Right lobe of liver (tissue), 6 donors: ENCODE measurements at places on chromosomes 6 and 20. TPM values are rescaled to one million over a fixed set of nuclear protein-coding genes. Genes with fewer than 3 reads are reported as not detected.

- no peak for DNase-seq
Observed at GRCh38 chr6:69935079-69935478, 68.7 kb downstream of the COL19A1 start.

GRCh38 chr6:95078457-95078856 is 498.9 kb upstream of the MANEA start:
- DNase-seq: no peak

DNA sequence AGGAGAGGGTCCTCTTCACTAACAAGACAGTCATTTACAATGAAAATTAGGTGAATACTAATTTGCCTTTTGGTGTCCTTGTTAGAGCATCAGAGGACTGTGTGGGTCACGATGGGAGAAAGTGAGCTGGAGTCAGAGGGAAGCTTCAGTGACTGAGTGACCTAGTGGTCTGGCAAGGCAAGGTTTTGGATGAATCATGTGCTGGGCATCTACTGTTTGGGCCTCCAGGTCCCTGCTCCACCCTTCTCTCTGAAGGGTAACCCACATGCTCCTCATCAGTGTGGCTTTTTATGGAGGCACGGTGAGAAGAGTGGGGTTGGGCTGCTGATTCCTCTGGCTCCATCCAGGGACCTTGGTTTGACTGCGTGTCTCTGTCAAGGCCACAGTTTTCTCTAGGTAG is 60.5 kb upstream of the EXOC2 start:
- no peak for DNase-seq

- no peak for DNase-seq
Observed at GRCh38 chr6:4901386-4902061, 102.3 kb downstream of the RPP40 start.

GRCh38 chr20:40687384-40688128 is 1.5 kb downstream of the MAFB start:
- DNase-seq: peak; percentile 72

DNA sequence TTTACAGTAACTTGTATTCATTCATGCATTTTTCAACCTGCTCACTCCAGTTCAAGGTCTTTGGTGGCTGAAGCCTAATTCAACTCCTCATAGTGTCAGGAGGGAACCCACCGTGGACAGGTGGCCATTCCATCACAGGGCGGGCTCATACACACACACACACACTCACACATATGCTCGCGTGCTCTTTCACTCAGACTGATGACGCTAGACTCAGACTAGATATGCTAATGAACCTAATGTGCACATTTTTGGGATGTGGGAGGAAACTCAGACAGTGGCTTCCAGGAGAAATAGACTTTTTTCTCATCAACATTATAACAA is 56.7 kb downstream of the TRIM27 start:
- no peak for DNase-seq

DNA sequence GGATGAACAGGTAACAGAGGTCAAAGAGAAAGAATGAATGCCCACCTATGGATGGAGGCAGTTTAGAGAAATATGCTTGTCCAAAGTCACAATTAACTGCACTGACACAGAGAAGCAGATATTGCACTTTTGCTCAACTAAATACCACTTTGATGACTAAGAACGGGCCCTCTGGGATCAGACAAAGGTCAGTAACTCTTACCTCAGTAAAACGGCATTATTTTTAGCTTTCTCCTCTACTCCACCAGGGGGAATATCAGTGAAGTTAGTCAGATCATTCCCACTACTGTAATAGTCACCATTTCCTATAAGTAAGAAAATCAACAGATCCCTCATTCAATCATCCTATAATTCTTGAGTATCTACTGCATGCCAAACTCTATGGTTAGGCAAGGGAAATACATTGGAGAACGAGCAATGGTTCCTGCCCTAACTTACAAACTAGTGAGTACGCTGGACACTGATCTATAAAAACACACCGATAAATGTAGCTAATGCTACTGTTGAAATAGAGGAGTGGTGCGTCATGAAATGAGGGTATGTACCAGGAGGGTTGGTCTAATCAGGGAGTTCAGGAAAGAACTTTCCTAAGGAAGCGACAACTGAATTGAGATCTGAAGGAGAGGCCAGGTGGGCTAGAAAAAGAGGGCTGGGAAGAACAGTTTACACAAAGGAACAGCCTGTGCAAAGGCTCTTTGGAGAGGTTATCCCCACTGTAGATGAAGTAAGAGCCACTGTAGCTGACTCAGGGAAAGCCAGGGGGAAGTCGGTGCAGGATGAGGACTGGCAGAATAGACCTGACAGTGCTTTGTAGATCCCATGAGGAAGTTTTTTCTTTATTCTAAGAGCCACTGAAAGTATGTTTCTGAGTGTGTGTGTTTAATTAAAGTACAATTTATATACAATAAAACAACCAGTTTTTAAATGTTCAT is 9.2 kb downstream of the ECI2 start:
- DNase-seq: no peak

DNA sequence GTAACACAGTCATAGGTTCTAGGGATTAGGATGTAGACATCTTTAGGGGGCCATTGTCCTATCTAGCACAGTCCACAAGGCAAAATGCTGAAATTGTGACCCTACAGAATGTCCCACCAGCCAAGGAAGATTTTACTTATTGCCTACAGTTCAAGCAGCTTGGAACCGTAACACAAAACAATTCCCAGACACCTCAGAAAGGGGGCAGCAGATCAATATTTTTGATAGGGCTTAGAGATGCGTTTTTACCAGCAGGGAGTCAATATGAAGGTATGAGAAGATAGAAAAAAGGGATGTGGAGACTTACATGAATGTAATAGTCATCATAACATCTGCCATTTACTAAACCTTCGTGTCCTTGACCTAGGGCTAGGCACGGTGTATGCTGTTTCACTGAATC is 81.0 kb downstream of the TMEM170B start:
- no peak for DNase-seq

- DNase-seq: no peak
Observed at GRCh38 chr20:49657118-49657901, 56.4 kb downstream of the B4GALT5 start.

GRCh38 chr6:52598123-52598823 is 21.4 kb upstream of the TRAM2 start:
- DNase-seq: peak; percentile 57

DNA sequence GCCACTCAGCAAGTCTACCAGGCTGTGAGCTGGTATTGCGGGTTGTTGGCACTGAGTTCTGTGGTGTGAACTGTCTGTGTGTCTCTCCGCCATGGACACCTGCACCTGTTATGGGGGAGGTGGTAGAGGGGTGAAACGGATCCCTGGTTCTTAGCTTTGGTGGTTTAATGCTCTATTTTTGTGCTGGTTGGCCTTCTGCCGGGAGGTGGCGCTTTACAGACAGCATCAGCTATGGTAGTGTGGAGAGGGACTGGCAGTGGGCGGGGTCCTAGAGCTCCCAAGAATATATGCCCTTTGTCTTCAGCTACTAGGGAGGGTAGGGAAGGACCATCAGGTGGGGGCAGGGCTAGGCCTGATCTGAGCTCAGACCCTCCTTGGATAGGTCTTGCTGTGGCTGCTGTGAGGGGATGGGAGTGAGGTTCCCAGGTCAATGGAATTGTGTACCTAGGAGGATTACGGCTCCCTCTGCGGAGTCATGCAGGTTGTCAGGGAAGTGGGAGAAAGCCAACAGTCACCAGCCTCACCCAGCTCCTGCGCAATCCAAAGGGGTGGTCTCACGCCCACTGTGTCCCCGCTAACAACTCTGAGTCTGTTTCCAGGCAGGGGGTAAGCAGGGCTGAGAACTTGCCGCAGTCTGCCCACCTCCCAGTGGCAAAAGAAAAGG is 154.3 kb downstream of the CCDC170 start:
- DNase-seq: no peak

DNA sequence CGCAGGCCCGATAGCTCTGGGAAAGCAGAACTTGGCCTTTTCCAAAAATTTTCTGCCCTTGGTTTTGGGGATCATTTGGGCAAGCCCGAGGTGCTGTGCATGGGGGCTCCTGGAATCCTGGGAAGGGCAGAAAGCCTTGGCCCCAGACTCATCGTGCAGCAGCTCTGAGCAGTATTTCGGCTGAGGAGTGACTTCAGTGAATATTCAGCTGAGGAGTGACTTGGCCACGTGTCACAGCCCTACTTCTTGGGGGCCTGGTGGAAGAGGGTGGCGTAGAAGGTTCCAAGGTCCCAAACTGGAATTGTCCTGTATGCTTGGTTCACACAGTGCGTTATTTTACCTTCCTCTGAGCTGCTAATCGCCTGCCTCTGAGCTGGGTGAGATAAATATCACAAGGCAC is 1.1 kb upstream of the BMP2 start:
- no peak for DNase-seq

- no peak for DNase-seq
Observed at GRCh38 chr6:164072240-164072666, 657.7 kb downstream of the QKI start.

DNA sequence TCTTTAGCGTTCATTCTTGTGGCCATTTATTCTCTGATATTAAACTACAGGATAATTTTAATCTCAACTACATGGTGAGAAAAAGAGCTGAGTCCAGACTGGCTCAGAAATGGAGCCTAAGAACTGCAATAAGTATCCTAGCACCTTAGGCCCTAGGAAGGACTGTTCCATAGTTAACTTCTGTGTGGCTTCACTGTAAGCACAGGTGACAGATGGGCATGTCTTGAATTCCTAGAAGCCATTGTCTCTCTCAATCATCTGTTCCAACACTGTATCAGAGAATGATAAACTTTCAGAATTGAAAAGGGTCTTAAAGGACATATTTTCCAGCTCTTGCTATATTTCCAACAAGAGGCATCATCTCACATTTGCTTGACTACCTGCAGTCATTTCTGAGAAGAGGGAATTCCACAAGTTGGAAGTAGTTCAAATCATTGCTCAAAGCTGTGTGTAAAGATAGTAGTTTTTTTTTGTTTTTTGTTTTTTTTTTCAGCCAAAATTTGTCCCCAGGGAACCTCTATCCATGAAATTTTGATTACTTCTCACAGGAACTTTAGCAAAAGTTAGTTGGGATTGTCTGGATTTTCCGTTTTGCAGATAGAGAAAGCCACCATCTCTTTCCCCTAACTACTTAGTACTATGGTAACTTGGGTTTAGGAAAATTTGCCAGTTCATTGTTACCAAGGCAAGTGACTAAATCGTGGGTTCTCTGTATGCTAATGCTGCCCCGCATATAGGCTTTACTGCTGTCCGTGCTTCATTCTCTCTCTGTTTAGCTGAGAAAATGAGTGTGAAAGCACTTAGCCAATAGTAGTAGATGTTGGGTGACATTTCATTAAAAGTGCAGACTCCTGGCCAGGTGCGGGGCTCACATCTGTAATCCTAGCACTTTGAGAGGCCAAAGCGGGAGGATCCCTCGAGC is 47.2 kb downstream of the KCNS1 start:
- no peak for DNase-seq

GRCh38 chr20:37901240-37901639 is 1.7 kb upstream of the VSTM2L start:
- DNase-seq: no peak

GRCh38 chr6:113763311-113763766 is 93.8 kb upstream of the MARCKS start:
- no peak for DNase-seq

- no peak for DNase-seq
Observed at GRCh38 chr20:19620446-19620845, 137.6 kb upstream of the RIN2 start.

GRCh38 chr6:103081876-103082630 is 1688.5 kb downstream of the GRIK2 start:
- DNase-seq: no peak

DNA sequence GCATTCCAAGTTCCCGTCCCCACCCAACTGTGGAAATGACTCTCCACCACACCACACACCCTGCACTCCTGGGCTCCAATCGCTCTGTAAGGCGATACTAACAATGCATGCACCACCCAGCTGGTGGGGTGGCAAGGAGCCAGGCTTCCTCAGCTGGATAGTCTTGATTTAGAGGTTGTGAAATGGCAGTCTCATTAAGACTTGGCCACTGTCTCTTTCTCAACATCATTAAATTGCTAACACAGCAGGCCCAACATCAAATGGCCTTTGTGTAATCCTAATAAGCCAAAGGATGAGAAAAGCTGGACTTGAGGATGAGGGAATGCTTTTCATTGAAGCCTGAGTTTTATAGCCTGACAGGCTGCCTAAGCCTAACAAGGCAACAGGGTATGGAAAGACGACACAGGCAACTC is 223.7 kb downstream of the GMDS start:
- no peak for DNase-seq

KIF3B gene
- total RNA-seq: 17.7 TPM

FAXC gene
- not detected for total RNA-seq

TP53TG5 gene
- not detected for total RNA-seq

SLC13A3 gene
- total RNA-seq: 10.9 TPM

GRM1 gene
- not detected for total RNA-seq

NNAT gene
- not detected for total RNA-seq

DUSP15 gene
- not detected for total RNA-seq
